Activated effector memory CD4-positive, alpha-beta T cell treated with anti-CD3 and anti-CD28 coated beads, Interleukin-2, amount 50 U/mL, for 16 hours (primary cell): ENCODE measurements at places on chromosomes 5 and 9.
A peak's percentile ranks its signal among the peaks of the same experiment; 100 is the strongest.

GRCh38 chr5:5667136-5667554 lies 244.7 kb downstream of the ICE1 start:
- DNase-seq = no peak

DNA sequence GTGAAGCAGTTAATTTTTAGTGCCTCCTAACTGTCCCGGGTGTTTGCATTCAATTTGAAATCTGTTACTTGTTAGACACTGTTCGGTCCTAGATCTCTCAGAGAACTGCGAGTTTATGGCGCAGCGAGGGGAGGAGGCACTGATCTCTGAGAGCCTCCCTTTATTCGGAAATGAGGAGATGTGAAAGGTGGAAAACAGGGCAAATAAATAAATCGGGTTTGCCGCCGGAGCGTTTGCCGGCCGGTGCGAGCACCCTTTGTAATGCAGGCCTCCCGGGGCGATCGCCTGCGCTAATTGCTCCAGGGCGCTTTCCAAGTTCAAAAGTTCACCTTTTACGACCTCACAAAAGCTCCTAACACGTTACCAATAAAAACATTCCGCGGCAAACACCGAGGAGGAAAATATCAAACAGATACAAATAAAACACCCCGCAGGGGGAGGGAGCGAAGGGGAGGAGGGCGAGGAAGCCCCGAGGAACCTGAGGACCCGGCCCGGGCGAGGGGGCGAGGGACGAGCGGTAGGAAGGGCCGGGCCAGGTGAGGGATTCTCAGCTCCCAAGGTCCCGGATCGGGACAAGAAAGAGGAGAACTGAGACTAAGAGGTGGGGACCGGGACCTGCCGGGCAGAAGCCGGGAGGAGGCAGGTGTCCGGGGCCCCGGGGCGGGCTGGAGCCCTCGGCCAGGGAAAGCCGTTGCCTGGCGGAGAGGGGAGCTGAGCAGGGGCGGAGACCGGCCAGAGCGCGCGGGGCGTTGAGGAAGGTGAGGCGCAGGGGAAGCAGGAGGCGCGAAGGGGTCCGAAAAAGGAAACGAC lies 1.4 kb downstream of the NR6A1 start:
- peak; percentile 69 for DNase-seq

GRCh38 chr9:7542693-7543092 lies 256.9 kb downstream of the DMAC1 start:
- no peak for DNase-seq

GRCh38 chr5:74639807-74640449 lies 600 bp downstream of the ENC1 start:
- peak; percentile 72 for DNase-seq

DNA sequence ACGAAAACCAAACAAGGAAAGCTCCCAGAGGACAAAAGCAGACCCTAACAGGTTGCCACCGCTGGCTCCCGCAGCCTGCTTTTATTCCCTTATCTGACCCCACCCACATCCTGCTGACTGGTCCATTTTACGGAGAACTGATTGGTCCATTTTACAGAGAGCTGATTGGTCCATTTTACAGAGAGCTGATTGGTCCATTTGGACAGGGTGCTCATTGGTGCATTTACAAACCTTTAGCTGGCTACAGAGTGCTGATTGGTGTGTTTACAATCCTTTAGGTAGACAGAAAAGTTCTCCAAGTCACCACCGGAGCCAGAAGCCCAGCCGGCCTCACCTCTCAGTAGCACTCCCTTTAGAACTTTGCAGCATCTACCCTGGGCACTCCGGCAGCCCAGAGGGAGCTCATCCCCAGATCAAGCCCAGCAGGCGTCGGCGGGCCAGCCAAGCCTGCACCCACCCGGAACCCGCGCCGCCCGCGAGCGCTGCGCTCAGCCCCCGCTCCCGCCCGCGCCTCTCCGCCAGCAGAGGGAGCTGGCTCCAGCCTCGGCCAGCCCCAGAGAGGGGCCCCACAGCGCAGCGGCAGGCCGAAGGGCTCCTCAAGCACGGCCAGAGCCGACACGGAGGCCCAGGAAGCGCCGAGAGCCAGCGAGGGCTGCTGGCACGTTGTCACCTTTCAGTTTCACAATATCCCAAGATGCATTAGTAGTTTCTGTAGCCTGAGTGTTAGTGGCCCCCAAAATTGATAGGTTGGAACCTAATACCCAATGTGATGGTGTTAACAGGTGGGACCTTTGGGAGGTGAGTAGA lies 35.3 kb upstream of the CLPTM1L start:
- DNase-seq = peak; percentile 83
